ENCODE measurements at places on chromosomes 6 and 20.
A peak's percentile ranks its signal among the peaks of the same experiment; 100 is the strongest.

DNA sequence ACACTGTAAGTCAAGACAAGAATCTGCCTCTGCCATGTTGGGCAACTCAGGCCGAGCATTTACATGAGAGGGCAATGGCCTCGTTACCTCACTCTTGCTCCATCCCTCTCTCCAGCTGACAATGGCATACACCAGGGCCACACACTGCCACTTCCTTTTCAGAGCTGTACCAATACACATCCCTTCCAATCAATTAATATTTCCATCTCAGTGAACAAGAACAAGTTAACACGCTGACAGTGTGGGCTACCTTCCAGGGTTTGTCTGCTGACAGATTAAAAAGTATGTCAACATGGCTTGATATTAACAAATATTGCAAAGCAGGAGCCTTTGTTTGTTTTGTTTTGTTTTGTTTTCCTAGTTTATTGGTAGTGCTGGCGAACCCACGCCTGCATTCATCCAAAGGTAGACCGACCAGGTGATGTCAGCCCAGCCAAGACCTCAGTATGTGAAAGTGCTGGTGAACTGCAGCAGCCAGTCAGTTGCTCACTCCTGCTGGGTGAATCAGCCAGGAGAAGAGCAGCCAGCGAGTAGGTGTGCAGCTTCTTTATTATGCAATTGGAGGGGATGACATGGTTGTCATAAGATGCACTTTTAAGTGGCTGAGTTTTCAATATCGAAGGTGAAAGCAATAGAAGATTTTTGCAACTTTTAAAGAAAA, 487.3 kb upstream of the JARID2 start:
- peak; percentile 28 for ATAC-seq

DNA sequence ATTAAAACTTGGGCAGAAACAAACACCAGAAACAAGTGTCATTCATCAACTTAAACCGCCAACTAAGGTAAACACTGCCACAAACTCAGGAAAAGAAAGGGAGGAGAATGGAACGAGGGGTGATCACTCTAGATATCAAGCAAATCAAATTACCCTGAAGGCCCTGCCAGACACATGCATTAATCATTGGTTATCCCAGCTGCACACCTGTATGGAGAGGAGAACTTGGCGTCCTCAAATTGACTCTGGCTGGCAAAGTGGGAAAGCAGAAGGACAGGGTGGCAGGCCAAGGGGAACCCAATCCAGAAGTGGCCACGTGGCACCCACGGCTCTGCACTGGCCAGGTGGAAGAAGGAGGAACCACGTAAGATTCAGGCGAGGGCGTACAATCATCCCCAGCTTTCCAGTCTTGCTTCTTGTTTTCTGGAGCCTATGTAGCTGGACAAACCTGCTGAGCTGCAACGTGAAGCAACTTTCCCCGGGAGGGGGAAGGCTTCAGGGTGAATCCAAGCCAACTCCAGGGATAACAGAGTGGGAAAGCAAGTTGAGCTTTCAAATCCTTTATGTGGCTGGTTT, 156.2 kb upstream of the JARID2 start:
- no peak for ATAC-seq

DNA sequence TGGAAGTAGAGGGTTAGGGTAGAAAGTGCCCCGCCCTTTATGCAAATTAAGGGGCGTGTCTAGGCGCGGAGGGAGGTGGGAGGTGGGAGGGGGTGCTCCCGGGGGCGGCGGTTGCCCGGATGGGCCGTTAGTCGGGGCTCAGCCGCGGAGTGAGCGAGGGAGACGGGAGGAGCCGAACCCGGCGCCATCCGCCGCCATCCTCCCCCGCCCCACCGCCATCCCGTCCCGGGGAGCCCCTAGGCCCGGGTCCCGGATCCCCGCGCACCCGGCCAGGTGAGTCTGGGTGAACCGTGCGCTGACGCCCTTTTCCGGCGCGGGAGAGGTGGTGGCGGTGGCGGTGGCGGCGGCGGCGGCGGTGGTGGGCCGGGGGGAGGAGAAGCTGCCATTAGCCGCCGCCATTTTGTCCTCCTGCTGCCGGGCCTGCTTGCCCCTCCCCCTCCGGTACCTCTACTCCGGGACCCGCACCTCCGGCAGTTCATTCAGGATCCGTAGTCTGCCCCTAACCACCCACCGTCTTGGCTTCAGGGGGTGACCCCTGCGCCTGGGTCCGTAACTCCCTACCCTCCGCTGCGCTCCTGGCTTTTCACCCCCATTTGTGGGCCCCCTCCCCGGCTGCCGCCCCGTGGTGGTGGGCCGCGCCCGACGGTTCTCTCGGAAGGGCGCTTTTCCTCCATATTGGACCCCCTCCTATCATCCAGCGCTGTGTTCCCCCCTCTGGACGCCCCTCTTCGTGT, at the start of gene PRRC2A:
Gene PRRC2A (plus strand): TSS at position 130 of the 734 bp plus-strand sequence. CDS start 2,075 bp downstream, outside the sequence.
- ATAC-seq, result peak; percentile 57

- ATAC-seq, result no peak
Measured at GRCh38 chr20:43442282-43442880, 15.3 kb upstream of the SRSF6 start.

DNA sequence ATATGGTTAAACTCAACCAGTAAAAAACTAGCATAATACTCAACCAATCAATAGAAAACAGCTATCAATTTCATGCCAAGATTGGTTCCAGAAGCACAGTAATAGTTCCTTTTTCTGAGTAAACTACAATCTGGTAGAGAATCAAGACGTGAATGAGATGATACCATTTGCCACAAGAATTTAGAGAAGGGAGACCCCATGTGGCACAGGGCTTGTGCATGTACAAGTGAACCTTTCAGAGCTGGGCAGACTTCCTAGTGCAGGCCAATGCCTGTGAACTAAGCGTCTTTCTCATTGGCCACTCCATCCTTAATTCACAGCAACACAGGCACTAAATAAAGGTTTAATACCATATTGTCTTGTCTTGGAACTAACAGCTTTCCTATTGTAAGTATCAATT, 213.5 kb downstream of the RFPL4B start:
- ATAC-seq, result no peak

- ATAC-seq, result no peak
Measured at GRCh38 chr20:17650301-17651128, 31.5 kb downstream of the RRBP1 start.

- ATAC-seq, result no peak
Measured at GRCh38 chr6:151002057-151002450, 136.6 kb downstream of the MTHFD1L start.

GRCh38 chr20:21021472-21021790, 84.7 kb downstream of the LINC00237 start:
- no peak for ATAC-seq

GRCh38 chr20:55322745-55323144, 682.6 kb downstream of the CBLN4 start:
- no peak for ATAC-seq

GRCh38 chr6:138012682-138013081, 94.5 kb downstream of the PERP start:
- no peak for ATAC-seq

- no peak for ATAC-seq
Measured at GRCh38 chr6:148044261-148044751, 298.3 kb upstream of the SASH1 start.

- ATAC-seq, result no peak
Measured at GRCh38 chr6:24568683-24569082, 73.9 kb downstream of the ALDH5A1 start.

DNA sequence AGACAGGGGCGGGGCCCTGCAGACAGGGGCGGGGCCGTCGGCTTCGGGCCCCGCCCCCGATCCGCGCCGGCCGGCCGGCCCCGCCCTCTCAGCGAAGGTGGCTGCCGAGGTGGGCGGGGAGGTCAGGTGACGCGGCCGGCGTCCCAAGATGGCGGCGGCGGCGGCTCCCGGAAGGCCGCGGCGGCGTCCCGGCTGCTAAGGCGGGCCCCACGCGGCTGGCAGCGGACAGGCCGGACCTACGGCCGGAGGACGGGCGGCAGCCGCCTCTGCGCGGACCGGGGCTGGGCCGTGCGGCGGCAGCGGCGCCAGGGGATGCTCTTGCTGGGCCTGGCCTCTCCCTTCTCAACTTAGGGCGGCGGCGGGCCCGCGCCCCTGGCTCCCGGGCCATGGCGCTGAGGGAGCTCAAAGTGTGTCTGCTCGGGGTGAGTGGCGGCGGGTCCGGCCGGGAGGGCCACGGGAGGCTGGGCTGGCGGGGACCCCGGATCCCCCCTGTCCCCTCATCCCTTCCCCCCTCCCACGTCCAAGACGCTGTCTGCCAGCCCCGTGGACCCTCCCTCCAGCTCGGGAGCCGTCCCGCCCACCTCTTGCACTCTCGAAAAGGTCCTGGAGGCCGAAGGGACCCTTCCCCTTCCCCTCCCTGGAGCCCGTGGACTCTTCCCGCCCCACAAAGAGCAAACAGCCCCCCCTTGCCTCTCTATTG, at the start of gene RAB22A:
Gene RAB22A (plus strand): TSS at position 125 of the 700 bp plus-strand sequence. CDS start 262 bp downstream, at position 387.
- ATAC-seq, result peak; percentile 33

- ATAC-seq, result no peak
Measured at GRCh38 chr6:117359581-117359980, 66.2 kb downstream of the ROS1 start.

- no peak for ATAC-seq
Measured at GRCh38 chr20:57592263-57593092, 27.7 kb downstream of the ZBP1 start.

GRCh38 chr6:147508866-147509608, 547 bp downstream of the SAMD5 start:
- no peak for ATAC-seq

GRCh38 chr20:17921774-17922173, 46.8 kb downstream of the SNX5 start:
- ATAC-seq, result no peak

DNA sequence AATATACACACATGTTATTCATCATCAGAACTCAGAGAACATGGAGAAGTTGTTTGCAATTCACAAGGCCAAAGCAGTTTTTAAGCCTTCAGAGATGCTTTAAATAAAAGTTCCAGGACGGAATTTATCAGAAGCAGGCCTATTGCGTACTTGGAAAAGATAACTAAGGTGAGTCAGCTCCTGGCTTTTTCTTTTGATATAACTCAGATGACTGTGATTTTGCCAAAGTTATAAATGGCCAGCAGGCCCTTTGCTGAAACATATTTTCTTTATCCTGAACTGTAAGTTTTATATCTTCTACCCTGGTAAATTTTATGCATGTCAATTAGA, 55.0 kb upstream of the PLCB1 start:
- ATAC-seq, result no peak

DNA sequence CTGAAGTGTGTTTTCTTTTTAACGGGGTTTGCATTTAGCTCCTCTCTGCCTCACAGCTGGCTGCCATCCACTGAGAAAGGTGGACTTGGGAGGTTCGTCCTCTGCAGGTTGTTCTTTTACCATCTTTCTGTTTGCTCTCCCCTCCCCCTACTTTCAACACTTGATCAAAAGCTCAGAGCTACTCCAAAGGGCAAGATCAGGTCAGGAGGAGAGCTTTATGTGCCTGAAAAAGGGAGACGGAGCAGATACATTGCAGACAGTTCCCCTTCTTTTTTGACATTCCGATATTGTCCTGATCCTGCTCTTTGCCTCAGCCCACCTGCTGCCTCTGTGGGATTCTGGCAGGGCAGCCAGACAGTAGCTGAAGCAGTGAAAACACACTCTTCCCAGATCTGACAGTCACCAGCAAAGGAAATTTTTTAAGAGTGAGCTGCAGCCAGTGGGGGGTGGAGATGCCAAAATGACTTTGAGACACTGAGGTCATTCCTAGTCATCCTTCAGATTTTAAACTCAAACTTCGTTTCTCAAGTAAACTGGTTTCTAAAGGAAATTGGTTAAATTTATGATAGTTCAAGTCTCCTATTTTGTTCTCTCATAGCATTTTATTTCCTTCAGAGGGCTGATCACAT, 26.5 kb downstream of the SMLR1 start:
- ATAC-seq, result no peak

GRCh38 chr6:31203345-31203979, 33.0 kb upstream of the POU5F1 start:
- ATAC-seq, result peak; percentile 83

- ATAC-seq, result no peak
Measured at GRCh38 chr20:32441638-32442037, 83.5 kb downstream of the ASXL1 start.

DNA sequence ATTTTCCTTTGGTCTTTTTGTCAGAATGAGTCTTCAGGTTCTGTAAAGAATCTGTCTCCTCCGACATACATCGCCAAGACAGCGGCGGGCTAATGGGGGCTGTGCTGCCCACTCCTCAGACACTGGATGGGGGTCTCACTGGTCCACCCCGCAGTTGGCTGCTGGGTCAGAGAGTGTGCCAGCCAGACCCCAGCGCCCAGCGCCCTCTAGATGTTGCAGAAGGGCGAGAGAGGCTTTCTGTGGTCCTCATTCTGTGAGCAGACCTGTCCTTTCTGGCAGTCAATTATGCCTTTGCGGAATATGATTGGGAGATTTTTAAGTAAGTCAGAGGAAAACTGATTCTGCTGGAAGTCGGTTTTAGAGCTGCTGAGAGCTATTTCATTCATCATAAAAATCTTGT, 7.8 kb upstream of the CCR6 start:
- ATAC-seq, result peak; percentile 2
